ENCODE measurements at places on chromosomes 3 and 15. TPM values are rescaled to one million over a fixed set of nuclear protein-coding genes. Genes with fewer than 3 reads are reported as not detected.

DNA sequence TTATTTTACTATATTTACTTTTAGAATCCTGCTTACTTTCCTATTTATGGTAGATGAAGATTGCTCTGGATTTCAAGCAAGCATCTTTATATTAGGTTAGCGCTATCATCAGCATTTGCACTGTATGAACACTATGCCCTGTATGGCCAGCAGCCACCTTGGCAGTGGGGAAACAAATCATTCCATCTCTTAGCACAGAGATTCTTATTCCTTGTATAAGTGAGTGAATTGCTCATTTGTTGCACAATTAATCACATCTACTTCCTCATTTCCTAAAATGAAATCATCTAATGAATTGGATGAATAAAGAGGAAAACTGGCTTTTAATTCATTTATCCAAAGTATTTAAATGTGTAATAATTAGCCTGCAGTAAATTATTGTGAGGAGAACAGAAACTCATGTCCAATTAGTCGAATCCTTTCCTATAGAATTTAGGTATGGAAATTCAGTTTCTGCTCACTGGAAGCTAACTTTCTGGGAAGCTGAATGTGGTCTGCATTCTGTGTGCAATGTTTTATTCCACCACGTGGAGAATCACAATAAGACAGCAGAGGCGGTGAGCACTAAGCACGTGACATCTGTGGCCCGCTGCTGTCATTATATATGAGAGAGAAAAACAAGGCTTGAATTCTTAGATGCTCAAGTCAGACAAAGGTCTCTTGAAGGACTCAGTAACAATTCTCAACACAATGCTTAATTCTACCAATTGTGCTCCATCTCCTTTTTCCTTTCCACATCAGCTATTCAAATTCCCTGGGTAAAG, 93.4 kb downstream of the PEX5L start:
- no peak for DNase-seq

GRCh38 chr15:69757186-69757585, 304.6 kb downstream of the RPLP1 start:
- no peak for DNase-seq

- DNase-seq: no peak
Measured at GRCh38 chr3:132325103-132325606, 7.9 kb downstream of the ACP3 start.

DNA sequence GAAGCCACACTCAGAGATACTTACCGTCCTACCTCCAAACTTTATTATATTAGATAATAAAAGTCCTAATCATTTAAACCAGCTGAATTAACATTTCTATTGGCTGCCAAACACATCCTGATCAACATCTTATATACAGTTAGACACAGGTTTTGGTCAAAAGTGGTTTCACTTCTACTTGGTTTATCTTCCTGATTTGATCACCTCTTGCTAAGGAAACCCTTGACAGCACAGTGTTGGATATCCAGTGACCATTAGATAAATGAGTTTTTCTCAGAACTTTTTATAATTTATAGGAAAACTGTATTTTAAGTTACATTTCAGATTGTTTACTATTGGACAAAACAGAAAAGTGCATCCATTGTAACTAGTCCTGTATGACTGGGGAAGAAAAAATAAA, 198.4 kb upstream of the NR2F2 start:
- no peak for DNase-seq

DNA sequence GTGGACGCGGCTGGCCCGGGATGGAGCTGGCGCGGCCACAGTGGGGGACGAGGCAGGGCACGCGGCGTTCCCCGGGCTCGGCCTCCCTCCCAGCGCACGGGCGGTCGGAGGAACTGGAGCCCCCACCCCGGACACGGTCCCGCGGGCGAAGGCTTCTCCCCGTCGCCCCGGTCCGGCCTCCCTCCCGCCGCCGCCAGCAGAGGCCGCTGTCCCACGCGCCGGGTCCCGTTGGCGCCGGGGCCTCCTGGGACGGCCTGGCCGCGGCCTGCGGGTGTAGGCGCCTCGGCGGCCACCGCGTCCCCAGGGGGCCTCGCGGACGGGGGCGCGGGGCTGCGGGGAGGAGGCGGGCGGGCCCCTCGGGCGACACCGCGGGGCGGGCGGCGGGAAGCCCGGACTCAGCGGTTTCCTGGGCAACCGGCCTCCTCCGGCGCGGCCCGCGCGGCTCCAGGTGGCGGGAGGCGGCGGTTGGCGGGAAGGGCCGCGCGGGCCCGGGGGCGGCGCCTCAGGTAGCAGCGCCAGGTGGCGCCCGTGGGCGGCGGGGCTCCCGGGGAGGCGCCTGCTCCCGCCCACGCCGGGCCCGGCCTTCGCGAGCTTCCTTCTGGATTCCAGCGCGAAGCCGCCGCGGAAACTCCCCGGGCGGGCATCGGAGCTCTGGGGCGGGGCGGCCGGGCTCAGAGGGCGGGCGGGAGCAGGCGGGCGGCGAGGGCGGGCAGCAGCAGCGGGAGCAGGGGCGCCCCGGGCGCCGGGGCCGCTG, 26.7 kb downstream of the MELTF start:
- DNase-seq: peak; percentile 90

DNA sequence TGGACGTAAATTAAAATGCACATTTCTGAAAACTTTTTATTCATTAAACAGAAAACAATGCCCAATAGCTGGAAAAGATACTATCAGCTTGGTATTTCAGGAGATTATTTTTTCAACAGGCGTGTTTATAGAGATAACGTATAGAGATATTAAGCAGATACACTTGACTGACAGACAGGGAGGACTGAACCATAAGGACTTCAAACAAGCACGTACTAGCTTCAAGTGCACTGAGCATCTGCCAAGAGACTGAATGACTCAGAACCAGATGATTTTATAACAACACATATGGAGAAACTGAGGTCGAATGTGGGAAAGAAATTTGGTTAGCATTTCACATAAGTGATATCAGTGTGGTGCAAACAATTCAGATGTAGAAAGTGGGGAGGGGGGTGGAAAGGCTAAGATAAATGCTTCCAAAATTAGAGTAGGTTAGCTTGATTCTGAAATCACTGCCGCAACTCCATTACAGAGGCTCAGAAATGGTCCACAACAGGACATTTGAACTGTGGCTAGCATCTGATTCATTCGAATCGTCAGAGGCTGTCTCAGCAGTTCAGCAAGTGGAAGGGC, 103.5 kb downstream of the SEMA6D start:
- DNase-seq: no peak

DNA sequence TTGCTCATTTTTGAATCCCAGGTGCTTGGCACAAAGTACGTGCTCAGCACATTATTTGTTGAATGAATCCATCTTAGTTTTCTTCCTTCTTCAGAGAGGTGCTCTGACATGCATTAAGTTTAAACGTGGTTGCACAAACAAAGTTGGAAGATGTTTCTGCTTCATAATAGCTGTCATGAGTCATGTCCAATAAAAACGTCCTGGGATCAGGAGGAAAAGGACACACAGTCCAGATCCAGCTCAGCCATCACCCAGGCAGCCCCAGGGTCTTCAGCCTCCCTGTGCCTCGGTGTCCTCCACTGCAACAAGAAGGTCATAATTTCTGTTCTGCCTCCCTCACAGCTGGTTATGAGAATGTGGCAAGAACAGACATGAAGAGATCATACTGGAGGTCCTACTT, 55.4 kb downstream of the CCNL1 start:
- DNase-seq: no peak

GRCh38 chr3:182108371-182108770, 396.6 kb downstream of the SOX2 start:
- no peak for DNase-seq

RASSF1 gene
- 30.0 TPM for total RNA-seq

UQCRC1 gene
- 92.9 TPM for total RNA-seq

HYAL1 gene
- total RNA-seq: 20.4 TPM

TM4SF1 gene
- 168 TPM for total RNA-seq

CLDN16 gene
- not detected for total RNA-seq
